ENCODE measurements at places on chromosomes 16 and 17.

DNA sequence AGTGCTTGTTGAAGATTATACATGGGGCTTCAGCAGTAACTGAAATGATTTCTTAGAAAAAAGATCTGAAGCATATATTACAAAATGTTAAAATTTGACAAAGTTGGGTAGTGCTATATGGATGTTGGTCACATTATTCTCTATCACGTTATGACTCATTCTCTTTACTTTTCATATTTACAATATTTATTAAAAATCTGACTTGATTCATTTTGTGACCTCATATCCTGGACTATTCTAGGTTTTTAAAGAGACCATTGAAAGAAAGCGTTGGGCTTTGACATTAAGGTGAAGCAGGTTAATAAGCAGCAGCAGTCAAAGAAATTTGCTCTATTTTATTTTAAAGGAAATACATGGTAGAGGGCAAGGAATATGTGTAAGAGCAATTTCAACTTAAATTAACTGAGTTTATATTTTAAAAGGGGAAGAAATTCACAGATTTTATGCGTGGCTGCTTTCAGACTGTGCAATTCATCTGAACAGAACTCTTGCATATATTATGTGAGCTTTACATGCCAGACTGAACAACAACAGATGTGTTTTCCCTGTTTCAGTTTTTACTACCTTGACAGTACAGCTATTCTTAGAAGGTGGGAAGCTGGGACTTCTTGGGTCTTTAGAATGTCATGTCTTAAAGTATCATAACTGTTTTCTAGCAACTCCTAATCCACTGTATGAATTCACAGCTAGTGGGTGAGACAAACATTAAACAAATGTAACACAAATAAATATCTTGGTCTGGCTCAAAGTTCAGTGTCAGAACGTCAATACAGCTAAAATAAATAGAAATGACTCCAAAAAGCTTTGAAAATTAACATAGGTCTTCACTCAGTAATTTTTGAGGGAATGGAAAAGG lies 10.4 kb upstream of the FAM20A start:
- DNase-seq, result no peak

- DNase-seq, result no peak
Observed at GRCh38 chr17:48569240-48569582, 8.9 kb downstream of the HOXB4 start.

DNA sequence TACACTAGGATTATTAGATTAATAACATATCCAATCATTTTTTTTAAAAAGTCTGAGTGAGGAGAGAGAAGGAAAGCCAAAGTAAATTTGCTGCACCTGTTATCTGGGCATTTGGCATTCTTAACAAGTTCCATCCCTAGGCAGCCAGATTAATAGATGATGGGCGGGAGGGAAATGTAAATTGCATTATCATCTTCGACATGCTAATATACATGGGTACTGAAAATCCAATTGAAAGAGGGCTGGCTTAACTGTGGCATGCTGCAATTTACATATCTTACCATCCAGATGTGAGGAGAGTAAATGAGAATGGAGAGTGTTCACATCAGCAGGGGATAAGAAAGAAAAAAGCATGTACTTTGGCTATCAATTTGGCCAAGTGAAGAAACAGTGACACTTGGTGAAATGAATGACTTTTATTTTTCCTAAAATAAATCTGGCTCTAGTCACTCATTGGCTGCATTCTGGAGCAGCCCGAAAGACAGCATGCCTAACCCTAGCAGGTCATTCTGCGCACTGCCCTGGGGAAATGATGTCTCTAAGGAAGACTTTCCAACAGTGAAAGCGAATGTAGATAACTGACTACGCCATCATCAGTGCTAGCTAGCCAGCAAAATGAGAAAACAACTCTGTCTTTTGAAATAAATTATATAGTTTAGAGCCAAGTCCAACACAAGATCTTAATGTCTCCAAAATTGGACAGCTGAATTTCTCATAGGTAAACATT lies 57.9 kb downstream of the HYDIN start:
- DNase-seq, result no peak

- DNase-seq, result no peak
Observed at GRCh38 chr17:67528751-67529436, 151.8 kb downstream of the PITPNC1 start.

- DNase-seq, result no peak
Observed at GRCh38 chr17:49914096-49914490, 54.9 kb upstream of the DLX4 start.

- no peak for DNase-seq
Observed at GRCh38 chr17:21166595-21167210, 39.9 kb downstream of the DHRS7B start.

- DNase-seq, result no peak
Observed at GRCh38 chr16:66701026-66701425, 4.5 kb upstream of the CMTM4 start.

- DNase-seq, result no peak
Observed at GRCh38 chr16:83878838-83879237, 20.1 kb upstream of the MLYCD start.

GRCh38 chr16:9929313-9929712 lies 252.9 kb downstream of the GRIN2A start:
- DNase-seq, result no peak

- no peak for DNase-seq
Observed at GRCh38 chr16:83335076-83335475, 472.7 kb upstream of the HSBP1 start.

- DNase-seq, result no peak
Observed at GRCh38 chr17:8503807-8504206, 68.1 kb downstream of the NDEL1 start.

All from stimulated activated CD4-positive, alpha-beta T cell treated with anti-CD3 and anti-CD28 coated beads, Interleukin-1b, Interleukin-23, amount 100 ng/mL, for 1 hour (primary cell).